ENCODE measurements at places on chromosomes 3 and 15.
A peak's percentile ranks its signal among the peaks of the same experiment; 100 is the strongest.

DNA sequence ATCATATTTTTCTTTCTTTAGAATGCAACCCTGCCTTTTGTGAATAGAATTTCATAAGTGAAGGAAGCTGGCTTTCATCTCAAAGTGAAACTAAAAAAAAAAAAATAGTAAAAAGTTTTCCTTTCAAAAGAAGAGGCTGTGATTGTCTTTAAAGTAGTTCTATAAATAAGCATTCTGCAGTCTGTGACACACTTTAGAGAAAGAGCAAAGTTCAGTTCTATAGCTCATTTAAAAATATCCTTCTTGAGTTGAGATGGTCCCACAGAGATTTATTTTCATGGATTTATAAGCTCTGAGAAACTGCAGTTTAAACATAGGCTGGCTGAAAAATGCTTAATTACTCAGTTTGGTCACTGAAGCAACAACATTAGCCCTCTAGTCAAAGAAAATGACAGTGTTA lies 36.1 kb upstream of the CNTN6 start:
- no peak for DNase-seq

DNA sequence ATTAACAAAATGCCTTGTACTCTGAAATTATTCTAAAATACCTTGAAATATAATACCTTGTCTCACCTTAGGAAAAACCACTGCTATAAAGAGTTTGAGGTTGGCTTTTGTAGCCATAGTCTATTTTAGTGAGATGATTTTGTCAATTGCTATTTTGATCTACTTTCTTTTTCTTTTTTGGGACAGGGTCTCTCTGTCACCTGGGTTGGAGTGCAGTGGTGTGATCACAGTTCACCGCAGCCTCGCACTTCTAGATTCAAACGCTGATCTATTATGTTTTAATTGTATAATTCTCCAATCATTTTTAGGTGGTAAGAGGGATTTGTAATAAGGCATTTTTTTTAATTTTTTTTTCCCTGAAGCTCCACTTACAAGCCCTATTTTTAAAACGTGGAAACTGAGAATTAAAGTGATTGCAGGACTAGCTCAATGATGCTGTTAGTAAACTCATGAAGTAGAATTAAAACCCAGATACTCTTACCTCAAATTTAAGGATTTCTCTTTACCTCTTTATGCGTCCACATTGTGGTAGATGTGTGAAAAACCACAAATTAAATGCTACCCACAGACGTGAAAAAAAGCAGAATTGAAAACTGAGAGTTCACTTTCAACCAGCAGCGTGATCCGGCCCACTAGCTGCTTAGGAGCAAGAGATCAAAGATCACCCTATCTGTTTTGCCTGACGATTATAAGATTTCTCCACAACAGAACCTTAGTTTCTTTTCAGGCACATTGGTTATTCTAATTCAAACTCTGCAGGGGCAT lies 384.2 kb downstream of the CGGBP1 start:
- DNase-seq: no peak

DNA sequence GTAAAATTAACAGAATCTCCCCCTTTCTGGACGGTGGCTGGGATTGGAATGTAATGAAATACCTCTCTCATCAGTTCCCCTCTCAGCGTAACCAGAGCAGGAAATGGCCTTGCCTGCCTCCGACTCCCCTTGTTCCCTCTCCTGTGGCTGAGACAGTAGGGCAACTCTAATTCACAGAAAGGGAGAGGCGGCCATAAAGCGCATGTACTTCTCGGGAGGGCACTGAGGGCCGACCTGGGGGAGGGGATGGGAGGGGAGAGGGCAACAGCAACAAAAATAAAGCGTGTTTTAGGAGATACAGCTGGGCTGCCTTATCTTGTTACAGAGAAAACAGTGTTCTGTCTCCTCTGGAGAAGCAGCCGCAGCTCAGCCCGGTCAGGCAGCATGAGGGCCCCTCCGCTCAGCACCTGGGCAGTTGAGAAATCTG lies 783.3 kb upstream of the ARRDC4 start:
- DNase-seq: no peak

DNA sequence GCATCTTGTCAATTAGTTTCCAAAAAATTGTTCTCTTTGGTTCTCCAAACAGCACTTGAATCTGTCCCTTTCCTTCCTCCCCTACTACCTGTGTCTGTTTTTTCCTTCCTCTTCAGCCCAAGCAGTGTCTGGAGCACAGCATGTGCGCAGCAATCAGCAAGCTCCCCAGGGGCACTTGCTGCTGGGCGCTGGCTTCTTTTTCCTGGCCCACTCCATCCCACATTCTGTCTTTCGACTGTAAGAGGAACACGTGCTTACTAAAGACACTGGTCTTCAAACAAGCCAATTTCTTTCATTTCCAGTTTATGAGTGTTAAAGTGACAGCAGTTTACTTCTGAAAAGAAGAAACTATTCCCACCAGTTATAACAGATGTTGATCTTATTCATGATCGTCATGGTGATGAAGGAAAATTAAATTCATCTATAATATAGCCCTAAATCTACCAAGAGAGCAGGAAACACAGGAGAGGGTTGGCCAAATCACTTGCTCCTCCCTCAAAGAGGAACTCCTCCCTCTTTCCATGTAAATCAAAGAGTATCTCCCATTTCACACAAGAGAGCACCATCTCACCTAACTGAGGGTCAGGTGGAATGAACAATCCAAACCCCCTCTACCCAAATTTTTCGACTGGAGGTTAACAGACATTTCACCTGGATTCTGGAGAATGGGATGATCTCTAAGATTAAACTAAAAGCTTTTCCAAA lies 115.4 kb downstream of the IGF2BP2 start:
- no peak for DNase-seq

GRCh38 chr15:94119923-94120775 lies 111.2 kb upstream of the MCTP2 start:
- DNase-seq: peak; percentile 60

- DNase-seq: no peak
Observed at GRCh38 chr3:113794526-113794925, 44.1 kb upstream of the GRAMD1C start.

- DNase-seq: no peak
Observed at GRCh38 chr15:69539345-69539744, 86.7 kb downstream of the RPLP1 start.

DNA sequence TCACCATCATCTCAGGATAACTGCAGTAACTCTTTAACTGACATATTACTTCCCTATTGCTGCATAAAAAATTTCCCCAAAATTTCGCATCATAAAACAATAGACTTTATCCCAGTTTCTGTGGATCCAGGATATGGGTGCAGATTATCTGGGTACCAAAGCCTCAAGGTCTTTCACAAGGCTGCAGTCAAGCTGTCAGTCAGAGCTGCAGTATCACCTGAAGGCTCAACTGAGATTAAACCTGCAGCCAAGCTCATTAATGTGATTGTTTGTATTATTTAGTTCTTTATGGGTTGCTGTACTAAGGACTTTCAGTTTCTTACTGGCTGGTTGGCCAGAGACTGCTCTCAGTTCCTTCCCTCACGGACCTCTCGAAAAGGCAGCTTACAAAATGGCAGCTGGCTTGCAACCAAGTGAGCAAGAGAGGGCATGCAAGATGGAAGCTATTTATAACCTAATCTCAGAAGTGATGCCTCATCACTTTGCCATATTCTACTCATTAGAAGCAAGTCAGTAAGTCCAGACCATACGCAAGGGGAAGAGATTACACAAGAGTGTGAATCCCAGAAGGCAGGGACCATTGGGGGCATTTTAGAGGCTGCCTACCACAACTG lies 54.9 kb downstream of the DCUN1D1 start:
- DNase-seq: no peak

DNA sequence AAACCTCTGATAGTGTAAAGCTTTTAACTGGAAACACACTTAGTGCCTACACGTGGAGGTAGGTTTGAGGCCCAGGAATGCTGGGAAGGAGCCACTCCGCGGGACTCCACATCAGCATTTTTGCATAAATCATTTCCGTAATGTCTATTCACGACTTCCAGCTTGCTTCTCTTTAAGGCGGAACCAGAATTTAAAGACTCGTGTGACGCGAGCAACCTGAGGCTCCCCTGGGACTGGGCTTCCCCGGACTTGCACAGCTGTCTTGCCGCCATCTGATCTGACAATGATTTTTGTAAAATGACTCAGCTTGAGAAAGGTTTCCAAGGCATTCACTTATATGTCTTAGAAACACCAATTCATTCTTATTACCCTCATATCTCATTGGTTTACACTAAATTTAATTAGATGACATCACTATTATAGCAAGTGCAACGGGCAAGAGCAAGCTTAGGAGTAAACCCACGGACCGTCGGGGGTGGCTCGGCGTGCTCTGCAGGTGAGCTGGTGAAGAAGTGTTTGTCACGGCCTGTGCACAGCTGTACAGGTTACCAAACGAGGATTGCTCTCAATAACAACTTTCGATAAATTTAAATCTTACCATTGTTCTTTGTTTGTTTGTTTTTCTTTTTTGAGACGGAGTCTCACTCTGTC lies 95.2 kb downstream of the CHSY1 start:
- DNase-seq: no peak

GRCh38 chr3:21073561-21073960 lies 677.4 kb downstream of the ZNF385D start:
- DNase-seq: no peak

DNA sequence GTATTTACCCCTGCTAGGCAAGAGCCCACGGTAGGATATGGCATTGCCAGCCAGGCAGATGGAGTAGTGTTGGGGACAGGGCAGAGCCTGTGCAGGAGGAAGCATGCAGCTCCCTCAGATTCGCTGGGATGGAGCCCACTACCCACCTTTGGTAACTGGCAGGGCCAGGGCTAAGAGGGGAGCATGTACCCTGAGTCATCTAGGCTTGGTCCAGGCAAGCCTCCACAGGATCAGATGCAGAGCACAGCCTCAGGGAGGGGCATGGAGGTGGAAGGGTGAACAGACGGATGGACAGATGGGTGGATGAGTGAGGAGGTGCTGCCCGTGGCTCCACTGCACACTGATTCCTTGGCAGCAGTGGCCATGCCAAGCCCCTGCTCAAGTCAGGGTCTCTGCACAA lies 33.0 kb downstream of the IL20RB start:
- no peak for DNase-seq

DNA sequence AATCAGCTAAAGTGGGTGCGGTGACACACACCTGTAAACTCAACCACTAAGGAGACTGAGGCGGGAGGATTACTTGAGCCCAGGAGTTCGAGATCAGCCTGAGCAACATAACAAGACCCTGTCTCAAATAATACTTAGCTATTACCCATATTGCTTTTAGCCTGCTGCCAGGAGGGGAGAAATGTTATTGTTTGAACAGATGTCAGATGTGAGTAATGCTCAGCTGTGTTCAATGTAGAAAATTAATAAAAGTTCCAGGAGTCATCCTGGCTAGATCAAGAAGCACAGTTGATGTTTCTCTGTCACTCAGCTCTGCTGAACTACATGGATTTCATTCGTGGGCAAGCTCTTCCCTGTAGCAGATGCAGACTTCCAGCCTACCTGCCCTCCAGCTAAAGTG lies 22.2 kb downstream of the LSM3 start:
- DNase-seq: no peak

DNA sequence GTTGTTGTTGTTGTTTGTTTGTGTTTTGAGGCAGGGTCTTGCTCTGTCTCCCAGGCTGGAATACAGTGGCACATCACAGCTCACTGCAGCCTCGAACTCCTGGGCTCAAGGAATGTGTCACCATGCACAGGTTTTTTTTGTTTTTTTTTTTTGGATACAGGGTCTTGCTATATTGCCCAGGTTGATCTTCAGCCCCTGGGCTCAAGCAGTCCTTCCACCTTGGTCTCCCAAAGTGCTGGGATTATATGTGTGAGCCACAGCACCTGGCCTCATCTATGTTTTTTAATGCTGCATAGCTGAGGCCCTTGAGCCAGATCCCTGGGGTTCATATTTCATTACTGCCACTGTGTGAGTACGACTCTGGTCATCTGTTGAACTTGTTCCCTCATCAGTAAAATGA lies 352.6 kb downstream of the FEZF2 start:
- no peak for DNase-seq

GRCh38 chr3:64103131-64103530 lies 79.8 kb upstream of the PSMD6 start:
- DNase-seq: no peak

DNA sequence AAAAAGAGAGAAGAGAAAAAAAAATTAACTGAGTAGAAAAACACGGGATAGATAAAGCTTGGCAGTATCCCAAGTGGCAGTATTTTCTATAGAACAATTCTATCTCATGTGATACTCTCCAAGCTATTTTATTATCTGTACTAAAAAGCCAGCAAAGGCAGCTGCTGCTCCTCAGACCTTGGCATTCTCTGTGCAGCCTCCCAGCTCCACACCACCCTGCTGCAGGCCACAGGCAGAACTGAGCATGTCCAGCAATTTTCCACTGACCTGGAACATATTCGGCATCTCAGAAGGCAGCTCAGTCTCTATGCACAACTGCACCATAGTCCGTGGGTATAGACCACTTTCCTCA lies 1161.4 kb downstream of the IGSF11 start:
- no peak for DNase-seq

DNA sequence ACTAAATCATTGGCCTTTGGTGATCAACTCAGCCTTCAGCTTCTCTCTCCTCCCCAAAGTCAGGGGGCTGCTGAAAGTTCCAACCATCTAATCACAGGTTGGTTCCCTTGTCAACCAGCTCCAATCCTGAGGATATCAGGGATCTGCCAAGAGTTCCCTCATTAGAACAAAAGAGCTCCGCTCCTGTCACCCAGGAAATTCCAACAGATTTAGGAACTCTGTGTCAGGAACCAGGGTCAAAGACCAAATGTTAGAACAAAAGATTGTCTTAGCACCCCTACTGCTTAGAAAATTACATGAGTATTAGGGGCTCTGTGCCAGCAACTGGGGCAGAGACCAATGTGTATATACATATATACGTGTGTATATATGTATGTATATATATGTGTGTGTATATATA lies 32.3 kb upstream of the RAB7A start:
- no peak for DNase-seq

- no peak for DNase-seq
Observed at GRCh38 chr15:39874890-39875549, 45.0 kb downstream of the GPR176 start.

DNA sequence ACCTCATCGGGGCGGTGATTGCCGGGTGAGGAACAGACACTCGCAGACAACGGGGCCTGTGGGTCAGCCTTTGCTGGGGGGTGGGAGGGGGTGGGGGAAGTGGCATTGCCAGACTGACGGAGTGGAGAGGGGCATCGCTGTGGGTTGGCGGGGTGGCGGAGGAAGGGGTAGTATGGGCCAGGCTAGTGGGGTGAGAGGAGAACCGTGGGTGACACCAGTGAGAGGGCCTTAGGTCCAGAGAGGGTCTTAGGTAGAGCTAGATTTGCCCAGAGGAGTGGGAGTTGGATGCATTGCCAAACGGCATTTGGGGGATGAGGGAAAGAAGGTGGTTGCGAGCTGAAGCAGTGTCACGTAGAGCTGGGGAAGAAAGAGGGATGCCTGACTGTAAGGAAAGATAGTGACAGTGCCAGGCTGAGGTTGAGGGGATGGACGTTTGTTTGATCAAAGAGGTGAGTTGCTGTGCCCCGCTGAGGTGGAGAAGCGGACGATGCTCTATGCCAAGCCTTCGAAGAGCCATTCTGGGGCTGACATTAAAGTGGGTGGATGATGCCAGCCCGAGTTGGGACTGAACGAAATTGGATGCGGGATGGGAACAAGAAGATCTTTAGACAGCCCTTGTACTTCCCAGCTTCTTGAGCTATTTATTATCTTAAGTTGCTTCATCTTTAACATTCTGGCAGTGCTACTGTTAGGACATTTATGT lies 572 bp downstream of the DNAJB11 start:
- DNase-seq: no peak

- DNase-seq: no peak
Observed at GRCh38 chr3:190865828-190866227, 3.3 kb upstream of the GMNC start.

GRCh38 chr3:29143151-29143550 lies 137.7 kb upstream of the RBMS3 start:
- DNase-seq: no peak

GRCh38 chr15:98955331-98955730 lies 52.3 kb downstream of the PGPEP1L start:
- peak; percentile 65 for DNase-seq

Data from anterior cingulate cortex (tissue), 58 donors.